ENCODE measurements at places on chromosomes 1 and 21.

DNA sequence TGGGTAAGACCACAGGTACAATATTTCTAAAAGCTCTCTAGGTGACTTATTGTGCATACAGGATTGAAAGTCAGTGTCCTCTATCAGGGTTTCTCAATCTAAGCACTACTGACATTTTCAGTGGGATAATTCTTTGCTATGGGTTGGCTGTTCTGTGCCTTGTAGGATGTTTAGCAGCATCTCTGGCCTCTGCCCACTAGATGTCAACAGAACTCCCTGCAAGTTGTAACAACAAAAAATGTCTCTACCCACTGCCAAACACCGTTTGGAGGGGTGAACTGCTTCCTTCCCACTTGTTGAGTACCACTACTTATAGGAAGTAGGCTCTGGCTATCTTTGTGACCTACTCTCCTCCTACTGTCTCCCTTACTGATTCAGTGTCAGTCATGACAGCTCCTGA, 90.1 kb upstream of the ZRANB2 start:
- DNase-seq, result no peak

GRCh38 chr1:10242811-10243210, 32.4 kb downstream of the KIF1B start:
- DNase-seq, result no peak

- DNase-seq, result no peak
Observed at GRCh38 chr1:47395433-47395832, 20.7 kb upstream of the FOXE3 start.

GRCh38 chr1:74969566-74970135, 164.5 kb upstream of the LHX8 start:
- no peak for DNase-seq

GRCh38 chr1:203396595-203397194, 45.8 kb upstream of the FMOD start:
- DNase-seq, result no peak

GRCh38 chr1:108829498-108829916, 27.4 kb downstream of the AKNAD1 start:
- no peak for DNase-seq

DNA sequence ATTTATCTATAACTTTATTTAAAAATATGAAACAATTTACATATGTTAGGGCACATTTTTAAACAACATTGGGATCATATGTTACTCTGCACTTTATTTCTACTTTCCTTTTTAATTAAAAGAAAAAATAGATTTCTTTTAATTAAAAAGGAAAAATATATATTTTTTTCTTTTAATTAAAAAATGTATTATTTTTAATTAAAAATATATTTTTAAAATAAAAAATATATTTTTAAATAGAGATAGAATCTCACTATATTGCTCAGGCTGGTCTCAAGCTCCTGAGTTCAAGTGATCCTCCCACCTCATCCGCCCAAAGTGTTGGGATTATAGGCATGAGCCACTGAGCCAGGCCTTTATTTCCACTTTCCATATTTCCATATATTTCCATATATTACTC, 36.7 kb downstream of the WARS2 start:
- DNase-seq, result no peak

GRCh38 chr1:16905110-16905867, 9.5 kb downstream of the RNU1-2 start:
- DNase-seq, result peak; percentile 92

DNA sequence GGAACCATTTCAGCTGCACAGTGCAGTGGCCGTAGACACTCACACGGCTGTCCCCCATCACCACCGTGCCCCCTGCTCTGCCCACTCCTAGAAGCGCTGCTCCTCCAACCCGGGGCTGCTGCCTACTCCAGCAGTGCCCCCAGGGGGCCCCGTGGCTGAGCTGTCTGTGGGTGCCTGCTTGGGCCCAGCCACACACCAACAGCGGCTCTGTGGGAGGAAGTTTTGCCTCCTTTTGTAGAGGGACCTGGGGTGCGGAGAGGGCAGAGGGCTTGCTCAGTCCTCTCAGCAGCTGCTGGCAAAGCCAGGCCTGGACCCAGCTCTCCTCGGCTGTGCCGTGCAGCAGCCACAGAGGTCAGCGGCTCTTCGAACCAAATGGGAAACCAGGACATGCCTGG, 11.4 kb upstream of the LRRC3 start:
- no peak for DNase-seq

DNA sequence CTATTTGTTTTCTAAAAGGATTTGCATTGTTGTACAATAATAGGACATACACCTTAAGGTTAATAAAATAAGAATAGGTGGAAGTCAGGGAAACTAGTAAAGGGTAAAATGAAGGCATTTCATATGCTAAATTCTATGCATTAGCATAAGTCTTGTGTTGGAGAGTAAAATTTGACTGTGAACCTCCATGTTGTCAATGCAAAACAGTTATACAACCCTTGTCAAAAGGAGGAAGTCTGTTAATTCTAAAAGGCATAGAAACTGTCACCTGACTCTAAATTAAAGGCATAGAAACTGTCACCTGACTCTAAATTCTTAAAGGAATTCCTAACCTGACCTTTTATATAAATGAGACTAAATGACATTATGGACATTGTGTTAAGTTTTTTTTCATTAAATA, 291.8 kb downstream of the OLFM3 start:
- no peak for DNase-seq

GRCh38 chr1:89609781-89610456, 23.0 kb upstream of the LRRC8C start:
- DNase-seq, result no peak

DNA sequence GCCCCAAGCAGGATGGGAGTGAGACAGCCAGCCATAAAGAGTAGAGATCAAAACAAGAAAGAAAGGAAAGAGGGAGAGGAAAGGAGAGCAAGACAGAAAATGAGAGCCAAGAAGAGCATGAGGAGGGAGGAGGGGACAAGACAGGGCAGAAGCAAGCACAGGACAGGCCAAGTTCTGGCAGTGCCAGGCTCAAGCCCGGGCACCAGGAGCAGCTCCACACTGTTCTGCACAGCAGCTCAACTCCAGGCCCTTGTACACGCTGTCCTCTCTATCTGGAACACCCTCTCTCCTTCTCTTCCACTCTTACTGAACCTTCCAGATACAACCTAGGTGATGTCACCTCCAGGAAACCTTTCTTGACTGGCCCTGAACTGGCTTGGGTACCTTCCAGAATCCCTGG, 11.7 kb downstream of the IFFO2 start:
- DNase-seq, result no peak

GRCh38 chr1:9689971-9690381, 38.4 kb downstream of the PIK3CD start:
- no peak for DNase-seq

DNA sequence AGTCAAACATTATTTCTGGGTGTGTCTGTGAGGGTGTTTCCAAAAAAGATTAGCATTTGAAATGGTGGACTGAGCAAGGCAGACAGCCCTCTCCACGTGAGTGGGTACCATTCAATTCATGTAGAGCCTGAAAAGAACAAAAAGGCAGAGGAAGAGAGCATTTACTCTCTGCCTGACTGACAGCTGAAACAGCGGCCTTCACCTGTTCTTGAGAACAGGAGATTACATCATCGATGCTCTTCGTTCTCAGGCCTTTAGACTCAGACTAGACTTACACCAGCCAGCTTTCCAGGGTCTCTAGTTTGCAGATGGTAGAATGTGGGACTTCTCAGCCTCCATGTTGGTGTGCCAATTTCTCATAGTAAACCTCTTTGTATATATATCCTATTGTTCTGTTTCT, 302.3 kb downstream of the BACH1 start:
- DNase-seq, result no peak

DNA sequence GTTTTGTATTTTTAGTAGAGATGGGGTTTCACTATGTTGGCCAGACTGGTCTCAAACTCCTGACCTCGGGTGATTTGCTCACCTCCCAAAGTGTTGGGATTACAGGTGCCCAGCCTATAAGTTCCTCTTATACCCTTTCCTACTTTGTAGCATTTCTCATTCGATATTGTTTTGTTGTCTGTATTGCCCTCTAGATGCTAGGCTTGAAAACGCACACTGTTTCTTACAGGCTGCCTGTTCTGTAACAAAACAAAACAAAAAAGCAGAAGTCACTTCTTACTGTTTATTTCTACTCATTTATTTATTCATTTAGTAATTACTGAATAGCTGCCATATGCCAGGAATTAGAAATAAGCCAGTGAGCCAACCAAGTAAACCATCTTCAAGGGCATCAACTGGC, 136.9 kb upstream of the BMP8A start:
- DNase-seq, result no peak

GRCh38 chr1:63012339-63012738, 228.4 kb downstream of the ATG4C start:
- no peak for DNase-seq

DNA sequence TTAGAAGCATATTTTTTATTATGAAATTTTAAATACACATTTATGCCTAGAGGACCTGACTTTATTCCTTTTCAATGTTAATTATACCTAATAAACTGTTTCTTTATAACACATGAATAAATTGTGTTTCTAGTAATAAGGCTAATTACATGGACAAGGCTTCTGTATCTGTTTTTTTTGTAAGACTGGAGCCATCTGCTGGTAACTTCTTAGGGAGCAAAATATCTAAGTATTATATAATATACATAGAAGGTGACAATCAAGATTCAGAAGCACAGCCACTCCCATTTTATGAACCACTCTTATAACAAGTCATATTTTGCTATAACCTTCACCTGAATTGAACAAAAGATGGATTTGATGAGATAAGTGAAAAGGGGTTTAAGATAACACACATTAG, 84.2 kb downstream of the LBR start:
- DNase-seq, result no peak

DNA sequence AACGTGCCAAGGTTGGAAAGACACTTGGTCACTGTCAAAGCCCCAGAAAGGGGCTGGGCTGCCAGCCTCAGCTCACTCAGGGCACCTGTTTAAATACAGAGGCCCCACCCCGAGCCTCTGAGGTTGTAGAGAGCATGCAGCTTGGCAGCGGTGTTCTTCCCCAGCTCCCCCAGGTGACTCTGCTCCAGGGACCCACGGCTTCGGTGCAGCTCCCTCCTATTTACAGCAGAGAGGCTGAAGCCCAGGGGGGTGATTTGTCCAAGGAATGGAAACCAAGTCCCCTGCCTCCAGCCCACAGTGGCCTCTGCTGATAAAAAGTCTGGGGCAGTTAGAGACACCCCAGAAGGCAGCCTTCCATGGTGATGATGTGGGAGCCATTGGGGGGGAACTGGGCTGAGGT, 9.1 kb upstream of the C1QA start:
- DNase-seq, result no peak

DNA sequence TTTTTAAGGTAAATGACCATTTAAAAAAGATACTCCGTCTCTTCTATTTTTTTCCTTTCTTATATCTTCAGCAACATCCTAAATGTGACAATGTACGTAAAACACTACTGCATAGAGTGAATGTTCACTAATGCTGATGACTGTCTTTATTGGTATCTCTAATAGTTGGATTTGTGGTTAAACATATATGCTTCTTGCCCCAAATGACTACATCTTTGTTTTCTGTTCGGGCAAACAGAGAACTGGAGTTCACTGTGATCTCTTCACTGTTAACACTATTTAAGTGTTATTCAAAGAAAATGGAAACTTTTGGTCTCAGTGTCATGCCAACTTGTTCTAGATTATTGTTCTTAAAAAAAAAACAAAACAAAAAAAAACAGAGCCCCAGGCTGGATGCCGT, 109.4 kb downstream of the KIF26B start:
- no peak for DNase-seq

DNA sequence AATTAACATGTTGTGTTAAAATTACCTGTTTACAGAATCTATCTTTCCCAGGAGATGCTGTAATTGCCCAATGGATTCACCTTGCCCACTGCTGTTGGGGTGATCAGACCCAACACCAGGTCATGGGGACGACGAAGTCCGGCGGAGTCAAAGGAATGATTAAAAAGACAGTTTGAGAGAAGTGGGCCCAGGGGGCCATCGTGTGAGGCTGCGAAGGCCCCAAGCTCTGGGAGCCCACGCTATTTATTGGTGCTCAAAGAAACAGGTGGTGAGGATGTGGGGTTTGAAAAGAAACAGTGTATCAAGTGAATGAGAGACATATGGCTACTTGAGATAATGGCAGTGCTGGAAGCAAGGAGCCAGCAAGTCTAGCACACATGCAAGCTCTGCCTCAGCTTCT, 16.3 kb upstream of the L1TD1 start:
- no peak for DNase-seq

- no peak for DNase-seq
Observed at GRCh38 chr1:119919241-119919640, 22.9 kb upstream of the ADAM30 start.

DNA sequence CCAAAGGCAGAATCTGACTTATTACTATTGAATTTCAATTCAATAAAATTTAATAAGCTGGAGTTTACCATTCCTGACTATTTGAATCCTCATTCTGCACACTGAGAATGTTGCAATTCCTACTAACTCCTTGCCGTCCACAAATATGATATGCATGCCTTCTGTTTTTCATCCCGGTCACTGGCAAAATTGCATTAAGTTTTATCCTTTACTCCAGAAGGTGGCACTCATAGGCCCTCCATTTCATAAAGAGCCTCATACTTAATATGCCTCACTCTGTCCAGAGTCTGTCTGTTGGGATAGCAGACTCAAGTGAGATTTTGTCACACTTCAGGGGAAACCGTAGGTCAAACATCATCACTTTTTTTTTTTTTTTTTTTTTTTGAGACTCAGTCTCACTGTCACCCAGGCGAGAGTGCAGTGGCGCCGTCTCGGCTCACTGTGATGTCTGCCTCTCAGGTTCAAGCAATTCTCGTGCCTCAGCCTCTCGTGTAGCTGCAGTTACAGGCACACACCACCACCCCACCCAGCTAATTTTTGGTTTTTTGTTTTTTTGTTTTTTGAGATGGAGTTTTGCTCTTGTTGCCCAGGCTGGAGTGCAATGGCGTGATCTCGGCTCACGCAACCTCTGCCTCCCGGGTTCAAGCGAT, 27.3 kb downstream of the F11R start:
- no peak for DNase-seq

DNA sequence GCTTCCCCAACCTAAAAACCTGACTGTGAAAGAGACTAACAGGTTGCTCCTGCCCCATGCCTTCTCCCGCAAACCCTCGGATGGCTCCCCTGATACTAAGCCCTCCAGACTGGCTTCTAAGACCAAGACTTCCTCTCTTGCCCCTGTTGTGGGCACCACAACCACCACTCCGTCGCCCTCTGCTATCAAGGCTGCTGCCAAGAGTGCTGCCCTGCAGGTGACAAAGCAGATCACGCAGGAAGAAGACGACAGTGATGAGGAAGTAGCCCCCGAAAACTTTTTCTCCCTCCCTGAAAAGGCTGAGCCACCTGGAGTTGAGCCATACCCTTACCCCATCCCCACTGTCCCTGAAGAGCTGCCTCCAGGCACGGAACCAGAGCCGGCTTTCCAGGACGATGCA, 19.3 kb downstream of the PRCC start:
- DNase-seq, result no peak

GRCh38 chr1:63904826-63905225, 131.0 kb downstream of the ROR1 start:
- no peak for DNase-seq

DNA sequence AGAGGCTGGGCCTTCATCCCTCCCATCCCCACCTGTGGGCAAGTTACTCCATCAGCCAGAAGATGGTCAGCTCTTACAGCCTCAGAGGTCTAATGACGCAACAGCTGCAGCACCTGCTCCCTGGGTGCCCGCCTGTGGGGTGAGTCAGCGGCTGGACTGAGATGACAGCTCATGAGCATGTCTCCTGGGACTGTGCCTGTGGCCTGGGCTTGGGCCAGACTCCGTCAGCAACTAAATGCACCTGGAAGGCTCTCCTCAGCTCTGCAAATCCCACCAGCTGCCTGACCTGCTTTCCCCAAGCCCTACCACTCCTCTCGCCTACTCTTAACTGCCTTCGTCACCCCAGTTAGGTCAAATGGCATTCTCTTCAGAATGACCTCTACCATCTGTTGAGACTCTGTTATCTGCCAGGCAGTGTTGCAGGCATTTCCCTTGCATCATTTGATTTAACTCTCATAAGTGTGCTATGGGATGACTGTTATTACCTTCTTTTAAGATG, 47.7 kb downstream of the ETS2 start:
- no peak for DNase-seq

All from vagina (tissue), 2 donors.